Esophagus muscularis mucosa (tissue), 4 donors: ENCODE measurements at places on chromosomes 3 and 15.

DNA sequence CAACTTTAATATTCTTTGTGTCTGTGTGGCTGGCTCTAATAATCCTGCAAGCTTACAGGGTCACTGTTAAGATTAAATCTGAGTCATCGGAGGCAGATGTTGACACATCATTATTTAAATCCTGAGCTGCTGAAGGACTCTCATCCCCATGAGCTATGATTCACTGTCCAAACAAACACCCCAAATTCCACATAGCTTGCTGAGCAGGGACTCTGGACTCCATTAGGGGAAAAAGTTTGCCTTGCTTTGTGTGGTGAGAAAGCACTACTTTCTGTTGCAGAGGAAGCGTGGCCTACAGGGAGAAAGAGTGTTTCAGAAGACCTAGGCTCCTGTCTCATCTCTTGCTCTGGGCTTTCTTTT is 213.7 kb downstream of the PDCD6IP start:
- DNase-seq = no peak

DNA sequence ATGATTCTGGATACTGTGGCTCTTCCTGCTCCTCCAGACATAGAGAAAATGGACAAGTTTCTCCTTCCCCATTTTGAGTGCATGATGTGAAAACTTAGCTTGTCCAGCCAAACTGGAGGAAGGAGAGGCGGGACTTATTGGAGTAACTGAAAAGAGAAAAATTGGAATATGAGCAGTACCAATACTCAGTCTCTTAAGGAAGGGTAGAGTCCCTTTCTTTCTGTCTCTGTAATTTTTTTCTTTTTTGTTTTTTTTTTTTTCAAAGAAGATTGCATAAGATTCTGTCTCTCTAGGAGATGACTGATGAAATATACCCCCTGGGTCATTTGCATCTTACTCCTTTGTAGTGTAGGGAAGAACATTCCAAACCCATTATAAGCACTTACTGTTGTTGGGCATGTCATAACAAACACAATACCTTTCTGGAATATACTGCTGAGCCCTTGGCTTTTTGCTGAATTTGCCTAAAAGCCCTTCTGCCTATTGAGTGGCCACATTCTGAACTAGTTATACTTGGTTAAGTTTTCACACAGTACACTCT is 498.1 kb upstream of the TPRG1 start:
- DNase-seq = no peak

DNA sequence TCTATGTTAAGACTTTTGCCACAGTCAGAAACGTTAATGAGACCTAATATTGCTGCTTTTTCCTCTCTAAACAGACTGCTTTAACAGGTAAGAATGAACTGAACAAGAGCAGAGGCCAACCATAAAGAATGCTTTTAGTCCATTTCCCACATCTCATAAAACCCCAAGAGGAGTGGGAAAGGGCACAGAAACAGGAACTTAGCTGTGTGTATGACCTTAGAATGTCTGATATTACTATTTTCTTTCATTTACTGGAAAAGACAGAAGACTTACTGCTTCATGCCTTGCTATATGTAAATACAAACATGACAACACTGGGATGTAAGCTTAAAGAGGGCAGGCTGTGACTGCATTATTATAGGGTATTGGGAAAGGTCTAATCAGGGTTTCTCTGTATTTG is 115.0 kb downstream of the ISL2 start:
- DNase-seq = no peak

- no peak for DNase-seq
These were observed 5.9 kb upstream of the PPP1R2 start for GRCh38 chr3:195548987-195549386.

- no peak for DNase-seq
These were observed 50.0 kb upstream of the RFX7 start for GRCh38 chr15:56293495-56294292.

DNA sequence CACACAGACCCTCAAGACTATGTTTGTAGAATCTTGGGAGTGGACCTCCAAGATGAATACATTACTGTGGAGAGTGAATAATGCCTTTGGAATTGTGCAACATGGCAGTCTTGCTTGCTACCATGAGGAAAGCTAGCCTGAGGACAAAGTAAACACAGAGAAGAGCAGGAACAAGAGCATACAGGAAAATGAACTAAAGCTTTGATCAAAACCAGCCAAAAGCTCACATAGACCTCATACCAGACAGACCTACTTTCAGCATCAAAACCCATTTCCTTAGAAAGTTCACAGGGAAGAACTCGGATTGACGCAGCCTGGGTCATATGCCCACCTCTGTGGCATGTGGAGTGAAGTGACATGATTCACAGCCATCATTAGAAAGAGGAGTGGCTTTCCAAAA is 3.3 kb upstream of the RAB8B start:
- no peak for DNase-seq

DNA sequence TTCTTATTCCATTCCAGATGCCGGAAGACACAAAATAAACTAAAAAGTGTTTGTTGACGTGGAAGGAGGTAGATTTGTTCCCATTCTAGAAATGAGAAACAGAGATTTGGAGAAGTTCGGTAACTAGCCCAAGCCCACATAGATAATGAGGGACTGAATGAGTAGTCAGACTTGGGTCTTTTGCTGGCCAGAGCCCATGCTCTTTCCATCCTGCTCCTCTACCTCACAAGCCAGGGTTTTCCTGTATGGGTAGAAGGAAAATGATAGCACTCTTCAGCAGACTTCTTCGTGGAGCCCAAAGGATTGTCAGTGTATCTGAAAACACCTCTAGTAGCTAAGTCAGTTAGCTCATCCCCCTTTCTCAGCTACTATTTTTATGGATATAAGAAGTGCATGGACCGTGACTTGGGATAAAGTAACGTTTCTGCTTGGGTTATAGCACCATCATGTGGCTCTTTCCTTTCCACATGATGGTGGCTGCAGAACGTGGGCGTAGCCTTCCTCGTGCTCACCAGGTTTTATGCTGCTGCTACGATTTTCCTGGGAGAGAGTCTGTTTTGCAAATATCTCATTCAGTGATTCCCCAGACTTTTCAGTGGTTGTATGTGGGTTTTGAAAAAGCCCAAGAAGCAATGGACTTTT is 84.6 kb downstream of the DGKG start:
- DNase-seq = no peak

GRCh38 chr3:13626396-13626795 is 77.5 kb downstream of the FBLN2 start:
- no peak for DNase-seq

DNA sequence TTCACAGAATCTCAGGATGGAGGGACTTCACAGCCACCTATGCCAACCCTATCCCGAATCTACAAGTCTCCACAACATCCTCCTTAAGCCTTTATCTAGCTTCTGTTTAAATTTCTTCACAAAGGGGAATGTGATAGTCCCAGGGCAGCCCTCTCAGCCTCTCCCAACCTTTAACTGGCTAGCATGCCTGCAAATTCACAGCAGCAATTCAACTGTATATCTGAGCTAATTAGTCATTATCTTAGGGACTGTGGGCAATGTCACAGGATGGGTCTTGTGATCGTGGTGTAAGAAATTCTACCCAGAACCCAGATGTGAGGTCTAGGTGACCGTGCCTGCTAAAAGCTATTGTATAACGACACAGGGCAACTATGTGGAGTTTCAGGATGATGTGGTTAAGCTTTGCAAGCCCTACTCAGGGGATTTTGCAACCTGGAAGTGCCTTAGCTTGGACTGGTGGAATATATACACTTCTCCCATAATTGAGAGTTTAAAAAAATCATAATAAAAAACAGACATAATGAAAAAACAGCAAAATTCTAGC is 65.5 kb upstream of the FBN1 start:
- no peak for DNase-seq

DNA sequence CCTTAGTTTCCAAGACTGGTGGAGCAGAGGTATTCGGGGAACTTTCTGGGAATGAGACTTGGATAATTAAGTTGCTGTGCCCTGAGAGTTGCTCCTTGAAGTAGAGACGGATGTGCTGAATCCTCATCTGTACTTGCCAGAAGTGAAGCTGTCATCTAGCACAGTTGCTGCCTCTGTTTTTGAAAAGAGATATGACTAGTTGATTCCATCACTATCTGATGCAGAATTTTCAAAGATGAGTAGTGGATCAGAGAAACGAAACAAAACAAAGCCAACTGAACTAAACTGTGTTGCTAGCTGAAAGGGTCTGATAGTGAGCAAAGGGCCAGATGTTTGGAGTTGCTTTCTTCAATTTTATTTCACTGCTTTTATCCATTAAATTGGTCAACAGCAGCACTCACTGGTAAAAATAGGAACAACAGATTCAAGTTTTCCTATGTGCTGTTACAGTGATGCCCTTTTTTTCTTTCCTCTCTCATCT is 52.7 kb downstream of the MITF start:
- DNase-seq = no peak

GRCh38 chr3:23320586-23321570 is 117.8 kb downstream of the UBE2E2 start:
- no peak for DNase-seq

DNA sequence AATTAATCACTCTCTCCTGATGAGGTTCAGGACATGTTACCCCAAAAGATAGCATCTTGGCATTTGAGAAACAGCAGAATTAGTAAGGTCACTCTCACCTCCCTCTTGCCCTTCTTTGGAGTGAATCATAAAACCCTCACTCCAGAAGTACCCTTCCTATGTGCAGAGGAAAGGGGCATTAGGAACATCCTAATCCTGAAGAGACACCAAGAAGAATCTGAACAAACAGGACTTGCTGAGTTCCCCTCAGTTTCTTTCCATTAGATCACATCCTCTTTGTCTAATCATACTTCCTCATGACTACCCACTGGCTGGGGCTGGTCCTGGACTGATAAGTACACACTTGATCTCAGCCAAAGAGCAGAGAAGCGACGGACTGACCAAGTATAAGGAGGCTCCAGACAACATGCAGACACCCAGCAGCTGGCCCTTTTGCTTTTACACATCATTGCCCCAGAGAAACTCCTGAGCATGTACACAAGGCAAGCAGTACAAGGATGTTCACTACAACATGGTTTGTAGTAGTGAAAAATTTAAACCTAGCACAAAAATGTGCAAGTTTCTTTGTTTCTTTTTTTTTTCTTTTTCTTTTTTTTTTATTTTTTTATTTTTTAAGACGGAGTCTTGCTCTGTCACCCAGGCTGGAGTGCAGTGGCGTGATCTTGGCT is 15.0 kb upstream of the TM6SF1 start:
- no peak for DNase-seq

GRCh38 chr3:137035631-137036030 is 77.8 kb downstream of the IL20RB start:
- no peak for DNase-seq

- no peak for DNase-seq
These were observed 18.3 kb upstream of the IGF2BP2 start for GRCh38 chr3:185843126-185843525.

- no peak for DNase-seq
These were observed 490.4 kb upstream of the PROK2 start for GRCh38 chr3:72275331-72275751.

DNA sequence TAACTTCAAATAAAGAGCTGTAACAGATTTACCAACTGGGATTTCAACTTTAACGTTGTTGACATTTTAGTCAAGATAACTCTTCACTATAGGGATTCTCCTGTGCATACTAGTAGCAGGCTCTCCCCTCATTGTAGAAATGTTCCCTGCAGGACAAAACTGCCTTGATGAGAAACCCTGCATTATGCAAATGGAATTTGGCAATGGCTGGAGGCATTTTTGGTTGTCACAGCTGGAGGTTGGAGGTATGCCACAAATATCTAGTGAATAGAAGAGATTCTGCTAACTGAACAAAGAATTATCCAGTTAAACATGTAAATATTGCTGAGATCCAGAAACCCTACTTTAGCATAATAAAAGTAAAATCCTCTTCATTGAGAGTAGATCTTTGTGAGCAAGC is 928.8 kb upstream of the ALCAM start:
- DNase-seq = no peak

DNA sequence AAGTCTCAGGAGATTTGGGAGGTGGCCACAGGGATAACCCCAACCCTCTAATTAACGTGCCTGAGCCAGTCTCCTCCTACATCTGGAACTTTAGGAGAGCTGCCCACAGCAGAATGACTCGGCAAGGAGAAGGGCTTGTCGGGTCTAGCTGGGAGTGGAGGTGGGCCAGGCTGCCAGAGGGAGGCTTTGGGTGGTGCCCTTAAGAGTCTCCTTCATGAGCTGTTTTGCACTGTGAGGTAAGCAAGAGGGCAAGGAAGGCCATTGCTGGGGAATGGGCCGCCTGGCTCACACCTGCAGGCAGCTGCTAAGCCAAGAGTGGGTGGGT is 3.6 kb upstream of the TNK2 start:
- no peak for DNase-seq

- peak; percentile 78 for DNase-seq
These were observed 667 bp upstream of the ACOX2 start for GRCh38 chr3:58537412-58538301.

- DNase-seq = no peak
These were observed 529.5 kb upstream of the TBL1XR1 start for GRCh38 chr3:177726807-177727206.

DNA sequence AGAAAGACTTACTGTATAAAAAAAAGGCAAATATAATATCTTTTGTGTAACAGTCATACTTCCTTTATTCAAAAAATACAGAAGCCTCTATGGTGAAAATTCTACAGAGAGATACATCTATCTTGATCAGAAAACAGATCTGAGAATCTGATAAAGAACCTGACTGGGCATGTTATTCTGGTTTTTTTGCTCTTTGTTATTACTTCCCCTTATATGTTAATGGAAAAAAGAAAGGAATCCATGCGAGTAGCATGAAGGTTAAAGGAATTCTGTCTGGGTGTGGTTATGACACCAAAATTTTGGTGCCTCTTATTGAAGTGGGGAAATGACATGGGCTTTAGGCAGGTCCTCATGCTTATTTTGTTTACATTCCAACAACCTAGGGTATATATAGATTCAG is 81.7 kb downstream of the BCHE start:
- DNase-seq = no peak

DNA sequence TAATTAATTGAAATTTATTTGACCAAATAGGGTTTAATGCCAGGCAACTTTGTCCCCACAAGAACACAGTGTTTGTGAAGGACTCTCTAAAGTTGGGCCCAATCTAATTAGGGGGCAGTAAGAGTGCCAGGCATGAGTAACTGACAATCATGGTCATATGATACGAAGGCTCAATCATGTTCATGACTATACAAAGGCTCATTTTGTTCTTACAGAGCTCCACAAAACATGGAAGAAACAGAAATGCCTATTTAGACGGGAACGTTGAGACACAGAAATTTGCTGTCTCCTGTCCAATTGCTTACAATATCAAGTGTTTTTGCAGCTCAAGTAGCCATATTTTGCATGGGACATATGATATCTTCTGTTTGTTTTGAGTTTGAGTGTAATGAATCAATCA is 391.1 kb downstream of the SI start:
- no peak for DNase-seq

DNA sequence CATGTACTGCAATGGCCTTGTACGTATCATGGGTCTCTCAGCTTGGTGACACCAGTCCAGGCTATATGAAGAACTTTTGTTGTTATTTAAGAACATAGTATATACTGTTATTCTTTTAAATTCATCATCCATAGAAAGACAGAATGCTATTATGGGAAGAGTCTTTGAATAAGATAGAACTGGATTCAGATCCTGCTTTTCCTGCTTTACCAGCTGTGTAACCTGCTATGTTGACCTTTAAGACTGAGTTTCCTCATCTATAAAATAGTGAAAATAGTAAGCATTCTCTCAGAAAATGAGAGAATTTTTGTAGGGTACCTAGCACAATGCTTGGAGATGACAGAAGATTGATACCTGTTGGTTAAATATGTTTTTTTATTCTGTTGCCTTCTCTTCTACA is 204.1 kb upstream of the TBL1XR1 start:
- DNase-seq = no peak

- no peak for DNase-seq
These were observed 27.8 kb downstream of the CHP1 start for GRCh38 chr15:41258750-41259471.

- DNase-seq = no peak
These were observed 27.8 kb upstream of the RPL32 start for GRCh38 chr3:12869035-12869621.
